Keratinocyte (primary cell): ENCODE measurements at places on chromosomes 3 and 15.

DNA sequence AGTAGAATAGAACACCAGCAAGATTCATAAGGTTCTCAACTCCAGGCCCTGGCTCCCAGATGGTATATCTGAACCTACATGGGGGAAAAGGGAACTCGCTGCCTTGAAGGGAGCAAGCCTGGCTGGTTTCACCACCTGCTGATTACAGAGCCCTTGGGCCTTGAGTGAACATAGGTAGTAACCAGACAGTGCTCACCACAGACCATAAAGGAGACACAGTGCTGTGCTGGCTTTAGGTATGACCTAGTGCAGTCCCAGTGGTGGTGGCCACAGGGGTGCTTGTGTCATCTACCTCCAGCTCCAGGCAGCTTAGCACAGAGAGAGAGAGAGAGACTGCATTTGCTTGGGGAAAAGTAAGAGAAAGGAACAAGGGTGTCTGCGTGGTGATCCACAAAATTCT, 409.8 kb downstream of the FGF12 start:
- DNase-seq = no peak

- no peak for DNase-seq
Measured at GRCh38 chr3:167480748-167481147, 6.9 kb upstream of the SERPINI2 start.

DNA sequence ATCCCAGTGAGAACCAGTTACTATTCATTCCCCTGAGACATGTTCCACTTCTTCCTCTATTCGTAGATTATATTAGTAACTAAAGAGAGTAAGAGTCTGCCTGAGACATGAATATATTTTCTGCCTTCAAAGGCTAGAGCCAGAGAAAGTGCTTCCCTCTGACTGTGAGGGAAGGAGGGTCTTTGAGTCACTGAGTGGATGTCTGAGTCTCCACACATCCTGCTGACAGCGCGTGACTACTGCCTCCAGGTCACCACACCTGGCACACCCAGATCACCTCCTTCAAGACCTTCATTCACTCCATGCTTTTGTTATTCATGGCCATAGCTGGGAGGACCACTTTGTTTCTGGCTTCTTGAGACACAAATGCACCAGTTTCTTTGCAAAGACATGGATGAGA, 135.6 kb downstream of the SOX2 start:
- no peak for DNase-seq

- no peak for DNase-seq
Measured at GRCh38 chr15:60582370-60583036, 103.6 kb upstream of the ICE2 start.

DNA sequence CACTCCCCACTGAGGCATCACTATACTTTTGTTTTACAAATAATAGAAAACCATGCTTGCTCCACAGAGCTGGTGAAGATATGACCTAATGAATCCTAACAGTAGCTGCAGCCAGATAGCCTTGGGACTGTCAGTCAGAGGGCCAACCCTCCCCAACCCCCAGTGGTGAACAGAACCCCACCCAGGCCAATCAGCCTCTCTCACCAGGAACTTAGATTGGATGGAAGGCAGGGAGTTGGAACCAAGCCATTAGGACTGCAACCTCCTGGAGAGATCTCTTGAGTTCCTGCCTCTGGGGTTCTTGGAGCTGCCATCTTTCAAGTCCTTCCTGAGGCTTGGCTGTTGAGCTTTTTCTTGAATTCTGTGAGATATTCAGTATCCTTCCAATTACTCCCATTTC, 3.0 kb upstream of the MRPS22 start:
- DNase-seq = no peak

DNA sequence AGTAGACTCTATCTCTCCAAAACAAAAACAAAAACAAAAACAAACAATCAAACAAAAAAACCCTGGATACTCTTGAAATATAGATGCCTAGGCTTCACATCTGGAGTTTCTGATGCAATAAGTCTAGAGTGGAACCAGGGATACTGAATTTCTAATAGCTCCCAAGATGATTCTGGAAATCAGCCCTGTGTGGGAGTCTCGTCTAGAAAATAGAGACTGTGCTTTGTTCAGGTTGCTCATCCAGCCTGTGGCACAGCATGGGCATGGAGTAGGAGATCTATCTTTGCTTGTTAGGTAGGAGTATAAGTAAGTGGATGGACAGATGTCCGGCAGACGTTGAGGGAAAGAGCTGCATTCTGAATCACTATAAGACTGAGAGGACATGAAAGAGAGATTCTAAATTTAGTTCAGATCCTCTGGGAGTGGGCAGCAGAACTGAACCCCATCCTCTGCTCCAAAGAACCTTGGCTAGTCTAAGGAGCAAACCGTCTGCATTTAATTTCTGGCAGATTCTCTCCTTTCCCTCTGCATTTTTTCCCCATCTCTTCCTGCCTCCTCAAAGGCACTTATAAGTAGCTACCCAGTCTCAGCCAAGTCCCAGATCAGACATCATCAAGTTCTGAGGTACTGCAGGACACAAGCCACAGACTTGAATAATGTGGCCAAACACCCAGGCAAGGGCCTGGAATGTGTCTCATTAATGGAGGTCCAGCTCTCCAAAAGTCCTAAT, 92.6 kb upstream of the STRIT1 start:
- no peak for DNase-seq

- no peak for DNase-seq
Measured at GRCh38 chr3:11482021-11482420, 161.7 kb downstream of the VGLL4 start.

DNA sequence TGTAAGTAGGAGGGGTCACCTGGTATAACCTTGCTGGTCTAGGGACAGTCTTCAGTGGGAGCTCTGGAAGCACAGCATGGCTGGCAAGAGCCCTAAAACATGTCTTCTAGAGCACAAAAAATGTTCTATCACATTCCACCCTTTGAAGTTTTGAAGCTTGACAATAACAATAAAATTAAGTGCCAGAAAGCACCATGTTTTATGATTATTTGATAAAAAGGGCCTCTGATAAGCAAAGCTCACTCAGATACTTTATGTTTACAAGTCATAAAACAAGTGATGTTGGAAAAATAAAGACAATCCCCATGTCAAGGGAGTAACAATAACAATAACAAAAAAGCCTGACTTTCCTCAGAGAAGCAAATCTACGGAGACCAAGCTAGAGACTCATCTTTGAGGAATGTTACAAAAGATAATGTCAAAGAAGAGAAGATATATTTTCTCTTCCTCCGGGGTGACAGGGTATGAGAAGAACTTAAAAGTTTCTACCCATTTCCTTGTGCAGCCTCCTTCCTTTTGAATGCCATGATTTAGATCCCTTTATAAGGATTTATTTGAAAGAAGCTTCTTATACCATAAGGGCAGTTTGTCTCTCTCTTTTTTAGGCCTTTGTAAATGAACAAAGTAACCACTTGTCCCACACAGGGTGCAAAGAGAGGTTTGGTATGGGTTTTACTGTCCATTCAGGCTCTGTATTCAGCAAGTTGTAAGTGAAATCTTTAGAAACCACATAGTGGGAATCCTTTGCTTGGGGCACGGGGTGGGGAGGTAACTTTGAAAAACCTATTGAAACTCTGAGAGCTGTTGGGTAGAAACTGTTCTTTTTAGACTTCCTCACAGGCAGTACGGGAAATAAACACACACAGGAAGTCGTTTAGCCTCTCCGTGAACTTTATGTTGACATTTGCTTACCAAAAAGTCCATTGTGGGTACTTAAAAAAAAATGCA, 109.6 kb upstream of the RBMS3 start:
- no peak for DNase-seq

GRCh38 chr3:95971573-95971972, 842.8 kb upstream of the EPHA6 start:
- no peak for DNase-seq

DNA sequence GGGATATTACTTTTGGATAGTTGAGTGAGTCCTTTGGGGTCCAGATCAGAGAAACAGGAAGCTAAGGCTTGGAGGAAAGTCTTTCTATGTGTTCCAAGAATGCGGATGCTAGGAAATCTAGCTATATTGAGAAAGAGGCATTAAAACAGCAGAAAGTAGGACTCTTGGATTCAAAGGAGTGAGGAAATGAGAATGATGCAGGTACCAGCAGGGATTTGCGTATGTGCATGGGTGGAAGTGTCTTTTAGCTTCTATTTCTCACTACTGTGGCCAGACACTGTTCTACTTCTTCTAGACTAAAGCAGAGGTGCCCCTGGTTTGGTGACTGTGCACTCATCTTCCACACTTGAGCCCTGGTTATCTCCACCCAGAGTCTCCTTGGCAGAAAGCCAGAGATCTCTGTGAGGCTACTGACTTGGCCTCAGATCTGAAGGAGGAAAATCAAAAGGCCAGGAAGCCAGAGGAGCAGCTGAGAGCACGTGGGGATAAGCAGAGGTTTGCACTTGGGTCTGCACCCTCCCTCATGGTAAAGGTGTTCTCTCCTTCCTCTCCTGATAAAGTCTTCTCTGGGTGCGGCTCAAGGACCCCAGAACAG, 44.3 kb downstream of the ATP2B2 start:
- DNase-seq = no peak

- DNase-seq = no peak
Measured at GRCh38 chr15:22936577-22937472, 43.3 kb downstream of the CYFIP1 start.

DNA sequence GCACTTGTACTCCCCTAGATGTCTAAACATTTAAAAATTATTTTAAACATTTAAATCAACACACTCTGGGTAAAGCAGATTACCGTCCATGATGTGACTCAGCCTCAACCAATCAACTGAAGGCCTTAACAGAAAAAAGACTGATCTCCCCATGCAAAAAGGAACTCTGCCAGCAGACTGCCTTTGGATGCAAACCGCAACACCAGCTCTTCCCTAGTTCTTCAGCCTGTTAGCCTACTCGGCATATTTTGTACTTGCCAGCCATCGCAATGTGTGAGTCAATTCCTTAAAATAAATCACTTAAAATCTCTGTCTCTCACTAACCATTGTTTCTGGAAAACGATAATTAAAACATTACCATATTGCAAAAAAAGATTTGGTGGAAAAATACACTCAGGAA, 375.9 kb downstream of the RSL24D1 start:
- DNase-seq = no peak

DNA sequence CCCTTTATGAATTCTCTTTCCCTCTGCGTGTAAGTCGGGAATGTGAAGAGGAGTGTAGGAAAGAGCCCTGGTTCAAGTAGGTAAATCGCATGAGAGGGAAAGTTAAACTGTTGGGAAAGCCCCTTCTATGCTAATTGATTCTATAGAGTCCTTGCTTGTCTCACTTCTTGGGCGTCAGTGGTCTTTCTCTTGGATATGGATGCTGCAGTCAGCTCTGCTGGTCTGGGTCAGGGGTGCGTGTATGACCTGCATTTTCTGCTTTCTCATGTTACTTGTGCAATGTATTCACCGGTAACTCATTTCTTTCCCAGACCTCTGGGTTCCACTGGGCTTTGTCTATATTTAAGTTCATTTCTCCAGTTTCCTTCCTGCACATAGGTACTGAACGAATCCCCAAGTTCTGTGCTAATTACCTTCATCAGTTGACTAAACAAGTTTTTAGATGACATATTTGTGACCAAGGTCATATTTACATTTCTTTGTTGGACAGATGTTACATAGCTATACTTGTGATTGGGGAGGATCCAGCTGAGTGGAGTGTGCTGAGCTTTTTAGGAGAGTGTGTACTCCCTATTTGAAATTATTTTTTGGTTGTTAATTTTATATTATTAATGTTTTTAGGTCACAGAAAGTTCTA, 1.4 kb downstream of the SETD5 start:
- no peak for DNase-seq

GRCh38 chr15:28128031-28128430, 28.9 kb upstream of the OCA2 start:
- DNase-seq = no peak

GRCh38 chr3:32822609-32823498, 5.1 kb downstream of the TRIM71 start:
- DNase-seq = no peak

DNA sequence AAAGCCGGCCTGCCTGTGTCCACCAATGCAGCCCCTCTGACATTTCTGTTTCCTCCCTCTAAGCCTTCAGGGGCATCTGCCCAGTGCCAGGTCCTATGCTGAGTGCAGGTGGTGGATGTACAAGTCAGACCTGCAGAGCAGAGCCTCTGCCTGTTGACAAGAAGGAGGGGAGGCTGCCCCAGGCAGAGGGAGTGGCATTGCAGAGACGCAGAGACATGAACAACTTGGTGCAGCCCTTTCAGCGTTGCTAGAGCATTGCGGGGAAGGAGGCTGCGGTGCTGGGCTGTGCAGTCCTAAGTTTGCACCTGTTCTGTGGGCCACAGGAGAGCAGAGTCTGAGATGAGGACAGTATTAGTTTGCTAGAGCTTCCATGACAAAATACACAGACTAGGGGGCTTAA, 65.2 kb downstream of the LSM3 start:
- DNase-seq = no peak

DNA sequence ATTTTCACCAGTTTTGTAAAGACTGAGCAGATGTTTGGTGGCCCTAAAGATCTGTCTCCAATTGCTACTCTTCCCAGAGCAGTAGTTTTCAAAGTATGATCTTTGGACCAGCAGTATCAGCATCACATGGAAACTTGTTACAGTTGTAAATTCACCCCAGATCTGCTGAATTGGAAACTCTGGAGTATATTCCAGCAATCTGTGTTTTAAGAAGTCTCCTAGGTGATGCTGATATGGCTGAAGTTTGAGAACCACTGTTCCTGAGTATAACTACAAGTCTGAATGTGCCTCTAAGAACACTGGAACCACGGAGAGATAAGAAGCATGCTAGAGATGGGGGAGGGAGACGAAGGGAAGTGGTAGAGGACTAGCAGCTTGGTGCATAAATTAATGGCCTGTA, 45.7 kb downstream of the NUDT16 start:
- DNase-seq = no peak

- DNase-seq = no peak
Measured at GRCh38 chr3:57199895-57200297, at the start of gene HESX1. TSS of gene HESX1 (minus strand) at chr3:57199978. CDS start at chr3:57199918, 60 bp downstream.

DNA sequence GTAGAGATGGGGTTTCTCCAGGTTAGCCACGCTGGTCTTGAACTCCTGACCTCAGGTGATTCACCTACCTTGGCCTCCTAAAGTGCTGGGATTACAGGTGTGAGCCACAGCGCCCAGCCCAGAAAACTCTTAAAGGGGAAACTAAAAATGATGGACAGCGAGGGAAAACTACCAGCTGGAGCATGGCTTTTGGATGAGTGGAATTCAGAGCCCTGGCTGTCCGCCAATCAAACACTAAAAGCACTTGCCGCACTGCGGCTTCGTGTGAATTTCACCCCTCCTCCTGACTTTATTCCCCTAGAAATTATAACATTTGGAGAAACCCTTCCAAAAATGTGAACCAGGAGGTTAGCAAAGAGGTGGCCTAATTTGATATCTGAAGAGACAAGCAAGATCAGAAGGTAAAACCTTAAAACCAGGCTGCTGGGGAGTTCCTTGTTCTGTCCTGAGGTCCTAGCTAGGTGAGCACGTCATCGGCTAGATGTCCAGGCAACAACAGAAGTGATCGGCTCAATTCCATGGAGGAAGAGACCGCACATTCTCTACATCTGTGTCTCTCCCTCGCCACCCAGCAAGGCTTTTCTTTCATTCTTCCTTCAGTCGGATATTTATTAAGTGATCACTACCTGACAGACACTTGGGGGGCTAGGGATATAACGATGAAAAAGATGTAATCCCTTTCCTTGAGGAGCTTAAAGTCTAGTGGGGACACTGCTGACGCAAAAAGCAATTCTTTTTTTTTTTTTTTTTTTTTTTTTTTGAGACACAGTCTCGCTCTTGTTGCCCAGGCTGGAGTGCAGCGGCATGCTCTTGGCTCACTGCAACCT, 1.7 kb downstream of the TM4SF19 start:
- no peak for DNase-seq
